ENCODE measurements at places on chromosomes 4 and X.

DNA sequence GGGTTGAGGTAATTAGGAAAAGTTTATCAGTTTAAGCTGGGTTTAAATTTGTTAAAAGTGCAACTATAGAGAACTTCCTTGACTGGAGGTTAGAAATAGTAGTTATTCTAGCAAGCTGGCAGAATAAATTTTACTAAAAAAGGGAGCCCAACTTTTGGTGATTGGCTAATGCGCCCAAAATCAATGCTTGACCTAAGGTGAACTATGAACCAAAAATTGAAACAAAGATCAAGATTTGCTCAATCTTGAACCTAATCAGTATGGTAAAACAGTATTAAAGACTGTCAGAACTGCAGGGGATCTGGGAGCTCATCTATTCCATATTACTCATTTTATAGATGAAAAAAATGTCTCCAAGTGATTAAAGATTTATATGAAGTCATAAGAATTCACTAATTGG lies 6.1 kb upstream of the SPATA18 start:
- no peak for DNase-seq

DNA sequence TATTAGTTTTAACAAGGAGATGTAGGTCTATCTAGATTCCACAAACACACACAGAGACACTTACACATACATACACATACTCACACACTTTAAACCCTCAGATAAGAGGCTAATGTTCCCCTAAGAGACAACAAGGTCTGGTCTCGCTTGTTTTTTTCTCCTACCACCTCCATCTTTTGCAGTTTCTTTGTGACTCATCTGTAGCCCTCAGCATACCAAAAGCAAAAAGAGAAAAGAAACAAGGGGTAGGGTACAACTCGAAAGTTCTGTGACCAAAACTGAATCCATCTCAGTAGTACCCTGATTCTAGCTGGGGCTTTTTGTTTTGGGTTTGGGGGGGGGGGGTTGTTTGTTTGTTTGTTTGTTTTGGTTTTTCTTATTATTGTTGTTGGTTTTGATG lies 12.2 kb upstream of the EXOSC9 start:
- DNase-seq = no peak

DNA sequence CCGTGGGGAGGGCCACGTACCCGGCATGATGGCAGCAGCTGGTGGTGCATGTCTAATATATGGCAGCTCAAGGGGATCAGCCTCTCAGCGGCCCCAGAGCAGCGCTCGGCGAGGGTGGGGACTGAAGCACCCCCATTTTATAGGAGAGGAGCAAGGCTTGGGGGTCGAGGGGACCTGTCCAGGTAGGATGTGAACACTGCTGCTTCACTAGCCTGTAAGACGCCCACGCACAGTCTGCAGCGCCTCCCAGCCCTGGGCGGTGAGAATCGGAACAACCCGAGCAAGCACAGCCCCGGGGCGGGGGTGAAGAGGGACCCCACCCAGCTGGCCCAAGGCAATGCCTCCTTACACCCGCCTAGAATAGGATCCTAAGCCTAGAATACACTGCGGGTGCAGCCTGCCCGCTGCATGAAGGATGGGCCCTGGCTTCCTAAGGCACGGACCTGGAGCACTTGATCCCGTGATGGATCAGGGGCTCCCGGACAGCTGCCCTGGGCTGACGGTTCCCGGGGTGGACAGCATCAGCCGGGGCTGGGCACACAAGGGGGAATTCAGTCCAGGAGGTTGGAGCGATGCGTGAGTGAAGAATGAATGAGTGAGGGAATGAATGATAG lies 17.6 kb downstream of the ADRA2C start:
- DNase-seq = no peak

- no peak for DNase-seq
These were observed 203.3 kb downstream of the OR13H1 start for GRCh38 chrX:131747173-131747572.

DNA sequence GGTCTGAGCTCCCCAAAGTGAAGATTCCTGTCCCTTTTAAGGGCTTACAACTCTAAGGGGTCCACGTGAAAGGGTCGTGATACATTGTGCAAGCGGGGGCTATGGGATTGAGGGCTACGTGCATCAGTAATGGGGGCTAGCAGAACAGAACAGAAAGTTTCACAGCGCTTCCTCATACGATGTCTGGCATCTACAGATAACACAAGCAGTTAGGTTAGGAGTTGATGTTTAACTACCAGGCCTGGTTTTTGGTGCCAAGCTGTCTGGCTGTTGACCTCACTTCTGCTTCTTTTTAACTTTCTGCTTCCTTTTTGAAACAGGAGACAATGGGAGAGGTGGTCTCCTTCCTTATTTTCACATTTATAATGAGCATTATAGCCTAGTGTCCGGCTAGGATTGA lies 368.6 kb upstream of the CXorf51A start:
- DNase-seq = no peak

- DNase-seq = no peak
These were observed 506.9 kb upstream of the PCDH10 start for GRCh38 chr4:132642016-132642817.

DNA sequence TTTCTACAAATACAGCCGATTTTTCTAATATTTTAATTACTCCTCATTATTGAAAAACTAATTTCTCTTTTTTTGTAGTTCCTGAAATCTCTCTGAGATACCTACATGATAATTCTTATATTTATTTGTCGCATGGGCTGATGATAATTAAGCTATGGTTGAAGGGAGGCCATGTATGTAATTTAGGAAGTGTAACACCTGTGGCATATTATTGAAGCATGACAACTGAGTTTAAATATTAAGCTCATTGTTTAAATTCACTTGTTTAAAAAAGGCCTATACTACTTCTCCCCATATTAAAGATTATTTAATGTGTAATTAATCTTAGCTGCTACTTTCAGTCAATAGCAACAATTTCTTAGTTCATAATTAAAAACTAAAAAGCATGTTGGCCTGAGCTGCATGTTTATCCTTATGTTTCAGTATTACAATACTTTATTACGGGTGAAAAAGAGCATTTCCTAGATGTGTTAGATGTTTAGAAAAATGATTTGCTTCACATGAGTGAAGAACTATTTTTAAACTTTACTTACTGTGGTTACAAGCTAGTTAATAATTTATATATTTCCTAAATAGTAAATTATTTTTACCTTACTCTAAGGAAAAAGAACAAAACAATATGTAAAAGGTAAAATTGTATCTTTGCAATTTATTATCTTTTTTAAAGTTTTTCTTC lies 122.4 kb downstream of the RAP1GDS1 start:
- DNase-seq = no peak

DNA sequence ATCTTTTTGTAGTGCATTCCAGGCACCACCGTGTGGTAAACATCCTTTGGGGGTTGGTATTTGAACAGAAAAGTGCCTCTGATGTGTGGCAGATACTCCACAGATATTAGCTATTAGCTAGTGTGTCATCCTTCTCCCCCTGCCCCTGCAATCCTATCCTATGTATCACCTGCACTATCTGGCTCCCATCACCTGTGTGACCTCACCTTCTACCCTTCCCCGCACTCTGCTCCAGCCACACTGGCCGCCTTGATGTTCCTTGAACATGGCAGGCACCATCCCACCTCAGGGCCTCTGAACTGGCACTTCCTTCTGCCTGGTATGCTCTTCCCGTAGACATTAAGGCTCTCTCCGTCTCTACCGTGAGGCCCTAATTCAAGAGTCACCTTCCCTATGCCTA lies 3.7 kb downstream of the ELK1 start:
- DNase-seq = no peak

DNA sequence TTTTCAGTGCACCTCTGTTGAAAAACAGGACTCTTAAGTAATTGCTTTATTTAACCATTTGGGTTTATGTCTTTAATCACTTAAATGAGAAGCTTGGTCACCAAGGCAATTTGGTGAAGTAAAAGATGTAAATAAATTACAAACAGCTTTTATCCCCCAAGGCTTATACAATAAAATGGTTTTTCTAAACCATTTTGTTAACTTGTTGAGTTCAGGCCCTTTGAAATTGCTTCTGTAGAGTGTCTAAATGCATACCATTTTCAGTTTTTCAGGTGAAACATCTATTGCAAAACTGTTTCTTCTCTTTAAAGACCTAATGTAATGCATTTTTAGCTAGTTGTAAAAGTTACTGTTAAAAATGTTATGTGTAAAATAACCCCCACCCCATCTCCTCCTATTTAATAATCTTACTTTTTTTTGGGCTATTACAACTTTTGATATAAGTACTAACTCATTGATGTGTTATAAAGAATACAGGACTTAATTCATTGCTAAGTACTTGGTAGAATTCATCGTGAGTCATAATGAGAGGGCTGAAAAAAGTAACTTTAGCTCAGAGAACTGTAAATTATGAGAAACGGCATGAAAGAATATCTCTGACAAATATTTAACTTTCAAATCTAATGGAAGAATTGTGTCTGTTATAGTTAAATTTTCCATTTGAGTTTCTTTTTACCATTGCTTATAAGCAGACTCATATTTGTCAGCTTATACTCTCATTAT lies 4.5 kb downstream of the RAPGEF2 start:
- no peak for DNase-seq

DNA sequence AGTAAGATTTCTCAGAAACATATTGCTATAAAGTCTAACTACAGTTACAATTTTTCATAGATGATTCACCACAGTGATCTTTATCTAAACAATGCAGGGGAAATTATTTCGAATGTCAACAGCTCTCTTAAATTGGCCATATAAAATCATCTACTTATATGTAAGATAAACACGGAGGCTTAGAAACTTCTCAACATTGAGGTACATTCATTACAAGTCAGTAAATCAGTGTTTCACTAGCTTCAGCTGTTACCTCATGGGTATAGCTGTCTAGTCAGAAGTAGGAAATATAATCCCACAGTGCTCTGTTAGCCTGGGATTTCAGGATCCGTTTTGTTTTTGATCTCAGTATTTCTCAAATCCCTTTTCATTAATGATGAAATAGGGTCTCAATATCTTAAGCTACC lies 43.2 kb downstream of the PCDH7 start:
- no peak for DNase-seq

GRCh38 chr4:7640136-7640535 lies 205.4 kb upstream of the PSAPL1 start:
- DNase-seq = no peak

- no peak for DNase-seq
These were observed 88.6 kb downstream of the PALLD start for GRCh38 chr4:168585168-168586091.

- no peak for DNase-seq
These were observed 53.4 kb downstream of the PPEF2 start for GRCh38 chr4:75848891-75849290.

- DNase-seq = no peak
These were observed 1.4 kb upstream of the SMR3A start for GRCh38 chr4:70359115-70359661.

- DNase-seq = no peak
These were observed 68.0 kb downstream of the TMA16 start for GRCh38 chr4:163562496-163562895.

- no peak for DNase-seq
These were observed 529 bp downstream of the DHRSX start for GRCh38 chrX:2500091-2500802.

- peak; percentile 18 for DNase-seq
These were observed 3.5 kb upstream of the IQSEC2 start for GRCh38 chrX:53284684-53285447.

GRCh38 chr4:15197005-15197404 lies 194.7 kb downstream of the CPEB2 start:
- DNase-seq = no peak

GRCh38 chr4:120672558-120673147 lies 249.9 kb downstream of the PRDM5 start:
- DNase-seq = no peak

DNA sequence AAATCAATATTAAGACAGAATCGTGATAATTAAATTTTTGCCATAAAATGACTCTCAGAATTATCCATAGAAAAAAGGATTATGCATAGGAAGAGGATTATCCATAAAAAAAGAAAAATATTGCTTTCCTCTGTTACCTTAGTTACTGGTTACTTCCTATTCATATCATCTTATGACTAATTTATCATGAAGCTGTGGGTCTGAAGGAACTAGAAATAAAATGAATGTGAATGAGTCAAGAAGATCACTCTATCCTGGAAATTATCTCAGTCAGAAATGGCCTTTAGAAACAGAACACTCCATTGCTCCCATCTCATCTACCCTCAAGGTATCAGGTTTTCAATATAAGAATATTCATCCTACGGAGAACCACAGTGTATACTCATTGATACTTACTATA lies 19.4 kb downstream of the RPS6KA6 start:
- DNase-seq = no peak

GRCh38 chrX:703866-704265 lies 73.3 kb downstream of the SHOX start:
- no peak for DNase-seq

GRCh38 chrX:20547611-20548051 lies 280.9 kb upstream of the RPS6KA3 start:
- no peak for DNase-seq

DNA sequence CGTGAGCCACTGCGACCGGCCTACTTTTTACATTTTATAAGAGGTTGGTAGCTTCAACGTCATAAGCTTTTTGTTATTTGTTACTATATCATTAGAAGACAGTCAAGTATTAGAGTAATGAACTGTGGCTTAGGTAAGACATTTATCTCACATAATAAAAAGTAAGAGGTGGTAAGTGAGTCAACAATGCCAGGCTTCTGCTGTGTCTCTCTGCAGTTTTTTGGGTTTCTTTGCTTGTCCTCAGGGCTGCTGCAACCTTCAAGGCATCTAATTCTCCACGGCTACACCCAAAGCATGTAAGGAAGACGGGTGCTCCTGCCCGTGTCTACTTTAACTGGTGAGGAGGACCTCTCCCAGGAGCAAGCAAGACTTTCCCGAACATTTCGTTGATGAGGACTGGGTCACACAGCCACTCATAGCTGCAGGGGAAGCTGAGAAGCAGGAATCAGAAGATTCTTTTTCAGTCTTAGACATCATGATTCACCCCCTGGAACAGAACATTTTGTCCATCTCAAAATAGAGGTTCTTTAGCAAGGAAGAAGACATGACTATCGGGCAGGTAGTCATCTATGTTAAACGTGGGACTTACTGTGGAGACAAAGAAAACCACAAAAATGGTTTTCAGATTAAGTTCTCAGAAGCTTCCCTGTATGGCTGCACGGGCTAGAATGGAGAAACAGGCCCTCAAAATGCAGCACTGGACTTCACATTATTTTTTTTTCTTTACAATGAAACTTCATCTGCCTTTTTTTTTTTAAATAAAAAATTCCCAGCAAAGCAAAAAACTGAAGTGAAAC lies 13.0 kb upstream of the RHOH start:
- no peak for DNase-seq

DNA sequence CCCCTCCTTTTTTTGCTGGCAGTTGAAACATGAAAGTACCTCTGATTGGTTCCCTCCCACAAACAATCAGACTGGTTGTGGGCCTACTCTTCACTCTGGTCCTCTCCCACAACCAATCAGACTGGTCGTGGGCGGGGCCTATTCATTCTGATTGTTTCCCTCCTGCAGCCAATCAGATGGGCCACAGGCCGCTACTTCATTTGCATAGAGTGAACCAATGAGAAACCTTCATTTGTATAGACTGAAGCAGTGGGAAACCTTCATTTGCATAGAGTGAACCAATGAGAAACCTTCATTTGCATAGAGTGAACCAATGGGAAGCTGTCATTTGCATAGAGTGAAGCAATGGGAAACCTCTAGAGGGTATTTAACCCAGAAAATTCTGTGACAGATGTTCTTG lies 55.2 kb downstream of the TRMT44 start:
- no peak for DNase-seq

GRCh38 chr4:140096483-140096861 lies 57.5 kb downstream of the MAML3 start:
- DNase-seq = no peak

- DNase-seq = no peak
These were observed 68.0 kb downstream of the SNX12 start for GRCh38 chrX:71000139-71000538.
